ENCODE measurements at places on chromosomes 1 and 21.

DNA sequence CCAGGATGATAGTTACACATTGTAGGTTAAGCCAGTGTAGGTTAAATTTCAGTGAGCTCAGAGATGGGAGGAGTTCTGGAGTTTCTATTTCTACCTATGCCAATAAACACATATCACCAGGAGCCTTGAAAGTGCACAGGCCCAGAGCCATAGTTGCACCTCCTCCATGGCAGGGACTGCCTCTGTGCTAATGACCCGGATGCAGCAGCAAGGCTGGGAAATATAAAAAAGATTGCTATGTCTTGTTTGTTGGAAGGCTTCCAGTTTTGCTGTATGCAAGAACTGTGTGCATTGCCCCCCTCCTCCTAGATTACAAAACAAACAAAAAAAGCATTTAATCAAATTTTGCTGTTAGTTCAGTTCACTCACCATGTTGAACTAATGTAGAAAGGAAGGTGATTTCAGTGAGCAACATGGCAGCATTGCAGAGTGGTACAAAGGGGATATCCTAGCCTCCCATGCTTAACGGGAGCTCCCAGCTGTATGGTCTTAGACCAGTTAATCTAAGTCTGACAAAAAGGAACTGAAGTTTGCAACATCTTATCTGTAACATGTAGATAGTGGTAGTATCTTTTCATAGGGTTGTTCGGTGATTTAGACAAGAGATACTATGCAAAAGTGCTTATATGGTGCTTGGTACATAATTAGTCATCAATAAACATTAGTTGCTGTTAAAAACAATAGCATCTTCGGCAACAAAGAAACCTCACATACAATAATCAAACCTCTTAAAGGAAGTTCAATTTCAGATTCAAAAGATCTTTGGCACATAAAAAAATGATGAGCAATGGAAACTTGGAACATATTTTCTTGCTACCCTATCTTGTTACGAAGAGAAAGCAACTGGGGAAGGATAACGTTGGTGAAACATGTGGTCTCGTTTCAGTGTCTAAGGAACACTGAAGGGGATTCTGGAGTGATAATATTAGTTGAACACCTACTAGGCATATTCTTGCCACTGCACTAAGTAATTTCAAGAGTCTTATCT, 309.5 kb downstream of the ASTN1 start:
- H3K36me3 ChIP-seq, result no peaks in the 10 kb centered on the region
- H3K27ac ChIP-seq, result no peak overlapping the region
- H3K4me3 ChIP-seq, result no peak overlapping the region
- H3K4me1 ChIP-seq, result no peaks in the 10 kb centered on the region

DNA sequence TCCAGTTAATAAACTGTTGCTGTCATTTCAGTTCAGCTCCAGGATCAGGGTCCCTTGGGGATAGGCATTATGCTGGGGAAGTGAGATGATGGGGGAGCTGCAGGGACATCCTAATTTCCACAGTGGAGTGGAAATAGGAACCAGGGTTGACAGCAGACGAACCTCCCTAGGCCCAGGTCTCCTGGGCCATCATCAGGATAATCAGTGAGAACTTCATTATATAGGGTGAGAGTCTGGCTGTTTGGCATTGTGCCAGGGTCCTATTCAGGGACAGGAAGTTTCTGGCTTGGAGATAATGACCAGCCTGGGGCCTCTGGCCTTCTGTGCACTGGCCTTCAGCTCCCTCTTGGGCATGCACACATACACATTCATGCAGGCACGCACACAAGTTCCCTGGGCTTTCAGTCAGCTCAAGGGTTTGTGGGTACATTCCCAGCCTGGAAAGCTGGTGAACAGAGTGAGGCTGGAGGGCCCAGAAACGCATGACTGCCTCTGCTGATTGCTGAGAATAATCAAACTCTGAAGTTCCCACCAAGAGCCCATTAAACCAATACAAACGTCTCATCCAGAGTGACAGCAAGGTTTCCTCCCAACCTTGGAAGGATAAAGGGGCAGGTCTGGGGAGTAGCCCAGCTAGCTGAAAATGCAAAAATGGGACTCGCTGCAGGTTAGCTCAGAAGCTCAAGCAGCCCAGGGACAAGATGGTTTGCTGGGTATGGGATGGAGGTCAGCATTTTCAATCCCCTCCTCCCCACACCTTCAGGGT, 13.9 kb upstream of the LRIG2 start:
- peaks cover 5% of the 10 kb centered on the region for H3K4me1 ChIP-seq
- no peaks in the 10 kb centered on the region for H3K36me3 ChIP-seq

DNA sequence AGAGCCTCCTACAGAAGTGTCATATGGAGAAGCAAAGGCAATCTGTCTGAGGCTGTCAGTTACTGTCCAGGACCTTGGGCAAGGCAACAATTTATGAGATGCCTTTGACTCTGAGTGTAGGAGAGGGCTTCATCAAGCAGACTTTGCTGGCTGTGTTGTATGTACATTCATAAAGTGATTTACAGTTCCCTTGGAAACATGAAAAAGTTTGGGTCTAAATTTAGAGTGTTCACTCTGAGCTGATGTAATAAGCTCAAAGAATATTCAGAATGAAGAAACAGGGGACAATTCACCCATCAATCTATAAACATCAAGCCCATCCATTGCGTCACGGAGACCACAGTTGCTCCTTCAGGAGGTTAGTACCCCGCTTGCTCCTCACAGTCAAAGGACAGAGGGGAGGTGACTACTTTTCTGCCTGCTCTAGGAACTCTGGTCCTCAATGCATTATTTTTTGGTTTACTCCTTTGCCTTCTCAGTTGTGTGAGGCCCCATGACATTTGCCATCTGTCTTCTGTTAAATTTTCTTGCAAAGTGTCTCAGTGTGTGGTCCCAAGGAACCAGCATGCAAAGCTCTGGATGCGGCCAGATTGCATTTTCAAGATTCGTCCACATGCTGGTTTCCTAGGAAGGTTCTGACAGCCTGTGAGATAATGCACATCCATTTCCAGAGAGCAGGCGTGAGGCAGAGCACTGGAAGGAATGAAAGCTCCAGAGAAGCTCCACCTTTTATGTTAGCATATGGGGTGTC, 241.1 kb upstream of the KIAA0040 start:
- H3K4me3 ChIP-seq, result no peak overlapping the region
- H3K27ac ChIP-seq, result no peak overlapping the region
- no peak for DNase-seq
- H3K27me3 ChIP-seq, result peaks cover 33% of the 10 kb centered on the region
- no peaks in the 10 kb centered on the region for H3K4me1 ChIP-seq
- H3K36me3 ChIP-seq, result peaks cover 4% of the 10 kb centered on the region

DNA sequence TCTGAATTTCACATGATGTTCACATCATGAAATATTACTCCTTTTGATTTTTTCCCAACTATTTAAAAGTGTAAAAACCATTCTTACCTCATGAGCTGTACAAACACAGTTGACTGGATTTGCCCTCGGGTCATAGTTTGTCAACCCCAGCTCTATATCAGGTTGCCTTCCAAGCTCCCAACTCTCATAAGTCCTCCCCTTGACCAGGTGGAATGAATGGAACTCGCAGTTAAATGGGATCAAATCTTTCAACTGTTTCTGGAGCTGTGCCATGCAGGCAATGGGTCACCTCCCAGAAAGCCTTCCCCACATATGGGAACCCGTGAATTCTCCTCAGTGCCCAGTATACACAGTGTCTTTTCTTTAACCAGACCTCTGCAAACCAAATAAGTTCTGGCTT, 169.8 kb upstream of the FOXD3 start:
- peaks cover 41% of the 10 kb centered on the region for H3K27me3 ChIP-seq
- DNase-seq, result no peak
- no peaks in the 10 kb centered on the region for H3K36me3 ChIP-seq
- no peak overlapping the region for H3K4me3 ChIP-seq
- H3K27ac ChIP-seq, result no peak overlapping the region
- no peaks in the 10 kb centered on the region for H3K4me1 ChIP-seq

GRCh38 chr1:226064816-226065248, 2.3 kb downstream of the H3-3A start:
- H3K27me3 ChIP-seq, result no peaks in the 10 kb centered on the region
- DNase-seq, result no peak
- peak overlapping the region; percentile 97 for H3K4me3 ChIP-seq
- peak overlapping the region; percentile 91 for H3K27ac ChIP-seq
- H3K36me3 ChIP-seq, result peaks cover 37% of the 10 kb centered on the region

GRCh38 chr1:28602536-28603439, 10.7 kb downstream of the RAB42 start:
- peaks cover 4% of the 10 kb centered on the region for H3K36me3 ChIP-seq
- H3K4me1 ChIP-seq, result no peaks in the 10 kb centered on the region
- H3K27ac ChIP-seq, result no peak overlapping the region
- H3K4me3 ChIP-seq, result no peak overlapping the region
- H3K27me3 ChIP-seq, result no peaks in the 10 kb centered on the region

- H3K4me1 ChIP-seq, result no peaks in the 10 kb centered on the region
- DNase-seq, result no peak
- no peaks in the 10 kb centered on the region for H3K36me3 ChIP-seq
- H3K27me3 ChIP-seq, result peaks cover 33% of the 10 kb centered on the region
Measured at GRCh38 chr1:44071461-44071860, 40.2 kb upstream of the SLC6A9 start.

- H3K27ac ChIP-seq, result no peak overlapping the region
- H3K4me1 ChIP-seq, result peaks cover 8% of the 10 kb centered on the region
- no peak for DNase-seq
- no peak overlapping the region for H3K4me3 ChIP-seq
- no peaks in the 10 kb centered on the region for H3K36me3 ChIP-seq
Measured at GRCh38 chr21:31088474-31088751, 50.1 kb upstream of the KRTAP19-8 start.

GRCh38 chr1:93961906-93962305, 52.7 kb upstream of the GCLM start:
- H3K4me3 ChIP-seq, result no peak overlapping the region
- H3K4me1 ChIP-seq, result peaks cover 5% of the 10 kb centered on the region
- DNase-seq, result no peak

DNA sequence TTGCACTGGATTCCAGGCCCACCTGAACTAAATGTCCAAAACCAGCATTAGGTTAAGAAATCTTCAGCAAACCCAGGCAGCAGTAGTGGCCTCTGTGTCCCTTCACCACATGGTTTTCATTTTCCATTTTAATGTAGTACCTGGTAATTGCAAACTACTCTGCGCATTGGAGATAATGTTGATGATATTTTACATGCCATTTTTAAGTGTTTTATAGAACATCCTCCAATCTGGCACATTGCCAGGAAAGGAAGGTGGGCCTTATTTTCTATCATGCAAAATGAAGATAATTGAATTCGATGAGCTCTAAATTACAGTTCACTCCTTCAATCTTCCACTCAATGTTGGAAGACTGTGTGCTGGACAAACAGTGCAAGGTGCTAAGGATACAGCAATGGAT, 89.5 kb downstream of the ZC3H11B start:
- no peaks in the 10 kb centered on the region for H3K27me3 ChIP-seq
- H3K36me3 ChIP-seq, result no peaks in the 10 kb centered on the region
- DNase-seq, result no peak
- H3K4me3 ChIP-seq, result no peak overlapping the region

- H3K27me3 ChIP-seq, result peaks cover 3% of the 10 kb centered on the region
- H3K4me3 ChIP-seq, result no peak overlapping the region
- H3K36me3 ChIP-seq, result no peaks in the 10 kb centered on the region
- H3K4me1 ChIP-seq, result no peaks in the 10 kb centered on the region
Measured at GRCh38 chr1:31214316-31215064, 25.2 kb downstream of the NKAIN1 start.

DNA sequence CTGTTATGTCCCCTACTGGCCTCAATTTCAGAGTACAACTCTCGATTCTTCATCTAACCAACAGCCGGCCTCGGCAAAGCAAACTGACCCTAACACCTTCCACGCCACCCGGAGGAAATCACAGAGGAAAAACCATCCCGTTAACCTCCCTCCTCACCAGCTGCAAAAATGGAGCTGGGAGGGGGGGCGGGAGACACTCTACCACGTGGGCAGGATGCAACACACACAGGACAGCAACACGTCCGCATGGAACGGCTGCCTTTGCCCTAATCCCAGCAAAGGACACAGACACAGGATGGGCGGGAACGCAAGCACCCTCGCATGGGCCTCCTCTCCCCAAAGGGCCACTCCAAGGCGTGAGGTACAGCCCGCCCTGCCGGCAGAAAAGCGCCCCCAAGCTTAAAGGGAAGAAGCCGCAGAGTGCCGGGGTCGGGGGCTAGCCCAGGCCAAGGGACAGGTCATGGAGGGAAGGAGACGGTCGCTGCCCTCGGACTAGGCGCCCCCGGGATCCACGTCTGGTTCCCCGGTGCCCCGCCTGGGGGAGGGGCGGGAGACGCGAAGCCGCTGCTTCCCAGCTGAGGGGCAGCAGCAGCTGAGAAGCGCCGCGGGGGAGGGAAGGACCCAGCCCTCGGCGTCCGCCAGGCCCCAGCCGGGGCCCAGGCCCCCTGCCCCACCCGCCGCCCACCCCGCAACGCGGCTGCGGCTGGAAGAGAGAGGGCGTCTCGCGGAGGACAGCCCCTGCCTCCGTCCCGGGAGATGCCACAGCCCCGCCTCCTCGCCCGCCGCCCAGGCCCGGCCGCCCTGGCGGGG, 590 bp downstream of the FOXJ3 start:
- DNase-seq, result peak; percentile 75
- no peaks in the 10 kb centered on the region for H3K27me3 ChIP-seq
- peak overlapping the region; percentile 76 for H3K27ac ChIP-seq
- peak overlapping the region; percentile 96 for H3K4me3 ChIP-seq

DNA sequence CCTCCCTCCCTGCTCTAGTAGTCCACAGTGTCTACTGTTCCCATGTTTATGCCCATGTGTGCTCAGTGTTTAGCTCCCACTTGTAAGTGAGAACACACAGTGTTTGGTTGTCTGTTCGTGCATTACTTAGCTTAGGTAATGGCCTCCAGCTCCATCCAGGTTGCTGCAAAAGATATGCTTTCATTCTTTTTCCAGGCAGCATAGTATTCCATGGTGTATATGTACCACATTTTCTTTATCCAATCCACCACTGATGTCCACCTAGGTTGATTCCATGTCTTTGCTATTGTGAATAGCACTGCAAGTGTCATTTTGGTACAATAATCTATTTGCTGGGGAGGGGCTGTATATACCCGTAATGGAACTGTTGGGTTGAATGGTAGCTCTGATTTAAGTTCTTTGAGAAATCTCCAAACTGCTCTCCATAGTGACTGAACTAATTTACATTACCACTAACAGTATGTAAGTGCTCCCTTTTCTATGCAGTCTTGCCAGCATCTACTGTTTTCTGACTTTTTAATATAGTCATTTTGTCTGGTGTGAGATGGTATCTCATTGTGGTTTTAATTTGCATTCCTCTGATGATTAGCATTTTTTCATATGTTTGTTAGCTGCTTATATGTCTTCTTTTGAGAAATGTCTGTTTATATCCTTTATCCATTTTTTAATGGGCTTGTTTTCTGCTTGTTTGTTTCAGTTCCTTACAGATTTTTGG, 191.9 kb upstream of the DMRTA2 start:
- no peak for DNase-seq
- no peaks in the 10 kb centered on the region for H3K27me3 ChIP-seq

- DNase-seq, result no peak
- H3K27ac ChIP-seq, result no peak overlapping the region
- no peaks in the 10 kb centered on the region for H3K36me3 ChIP-seq
- no peak overlapping the region for H3K4me3 ChIP-seq
- H3K4me1 ChIP-seq, result no peaks in the 10 kb centered on the region
Measured at GRCh38 chr1:240031009-240031408, 60.7 kb upstream of the FMN2 start.

- DNase-seq, result no peak
- no peaks in the 10 kb centered on the region for H3K36me3 ChIP-seq
- H3K27me3 ChIP-seq, result no peaks in the 10 kb centered on the region
Measured at GRCh38 chr21:26447932-26448475, 125.1 kb downstream of the CYYR1 start.

GRCh38 chr1:50593515-50593914, 170.3 kb upstream of the DMRTA2 start:
- H3K36me3 ChIP-seq, result peaks cover 7% of the 10 kb centered on the region
- no peaks in the 10 kb centered on the region for H3K4me1 ChIP-seq
- no peaks in the 10 kb centered on the region for H3K27me3 ChIP-seq
- no peak for DNase-seq
- H3K27ac ChIP-seq, result no peak overlapping the region
